ENCODE measurements at places on chromosomes 1 and 21. TPM values are rescaled to one million over a fixed set of nuclear protein-coding genes. Genes with fewer than 3 reads are reported as not detected.

DNA sequence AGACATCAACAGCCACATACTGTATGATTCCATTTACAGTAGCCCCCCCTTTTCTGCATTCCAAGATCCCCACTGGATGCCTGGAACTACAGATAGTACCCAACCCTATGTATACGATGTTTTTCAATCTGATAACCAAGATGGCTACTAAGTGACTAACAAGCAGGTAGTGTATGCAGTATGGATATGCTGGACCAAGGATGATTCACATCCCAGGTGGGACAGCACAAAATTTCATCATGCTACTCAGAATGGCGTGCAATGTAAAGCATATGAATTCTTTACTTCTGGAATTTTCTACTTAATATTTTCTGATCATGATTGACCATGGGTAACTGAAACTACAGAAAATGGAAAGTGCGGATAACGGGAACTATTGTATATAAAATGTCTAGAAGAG, 30.0 kb upstream of the MRPS6 start:
- DNase-seq: no peak

TEKT2 gene
- 0.25 TPM for total RNA-seq

DNA sequence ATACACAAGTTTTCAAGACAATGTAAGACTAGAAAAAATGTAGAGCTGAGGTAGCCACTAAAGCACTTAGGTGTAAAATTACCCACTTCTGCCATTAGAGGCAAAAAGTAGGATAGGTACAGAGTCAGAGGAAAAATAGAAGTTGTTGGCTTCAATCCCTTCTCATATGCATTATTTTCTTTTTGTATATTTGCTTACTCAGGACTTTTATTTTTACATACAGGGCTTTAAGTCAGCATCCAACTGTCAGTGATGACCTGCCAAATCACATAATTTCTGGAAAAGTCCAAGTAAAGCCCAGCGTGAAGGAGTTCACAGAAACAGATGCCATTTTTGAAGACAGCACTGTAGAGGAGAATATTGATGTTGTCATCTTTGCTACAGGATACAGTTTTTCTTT, 211.0 kb upstream of the POGK start:
- no peak for DNase-seq

DNA sequence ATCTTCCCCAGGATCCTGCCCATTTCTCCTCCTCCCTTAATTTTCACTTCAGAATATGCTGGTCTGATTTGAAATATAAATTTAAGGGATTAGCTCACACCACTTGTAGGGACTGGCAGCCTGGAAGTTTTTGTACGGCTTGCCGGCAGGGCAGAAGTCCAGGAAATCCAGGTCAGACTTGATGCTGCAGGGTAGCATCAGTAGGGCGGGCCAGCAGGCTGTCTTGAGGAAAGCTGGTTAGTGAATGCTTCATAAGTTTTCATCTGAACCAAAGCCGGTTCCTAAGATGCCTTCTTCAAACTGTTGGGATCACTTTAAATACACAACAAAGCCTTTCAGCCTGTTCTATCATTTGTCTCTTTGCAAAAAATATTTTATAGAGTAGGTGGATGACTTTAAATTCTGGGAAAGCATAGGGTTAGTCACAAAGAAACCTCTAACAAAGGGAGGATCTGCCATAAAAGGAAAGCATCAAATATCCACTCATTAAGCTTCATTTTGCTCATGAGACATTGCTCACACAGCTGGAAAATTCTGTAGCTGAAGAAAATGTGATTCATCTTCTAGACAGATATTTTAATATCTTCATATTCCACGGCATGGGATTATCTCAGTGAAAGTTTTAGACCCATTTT, 90.7 kb upstream of the GFI1 start:
- no peak for DNase-seq

GRCh38 chr1:109948285-109948630, 36.3 kb upstream of the AHCYL1 start:
- no peak for DNase-seq

SLC37A1 gene
- total RNA-seq: 11.5 TPM

CELSR2 gene
- total RNA-seq: 0.51 TPM

KRTAP12-3 gene
- not detected for total RNA-seq

RGS8 gene
- not detected for total RNA-seq

TESK2 gene
- total RNA-seq: 4.2 TPM

- no peak for DNase-seq
Measured at GRCh38 chr1:213830371-213830770, 157.4 kb upstream of the PROX1 start.

GRCh38 chr21:42818328-42818749, 61.0 kb downstream of the WDR4 start:
- DNase-seq: peak; percentile 69

HHAT gene
- total RNA-seq: 1.0 TPM

DNA sequence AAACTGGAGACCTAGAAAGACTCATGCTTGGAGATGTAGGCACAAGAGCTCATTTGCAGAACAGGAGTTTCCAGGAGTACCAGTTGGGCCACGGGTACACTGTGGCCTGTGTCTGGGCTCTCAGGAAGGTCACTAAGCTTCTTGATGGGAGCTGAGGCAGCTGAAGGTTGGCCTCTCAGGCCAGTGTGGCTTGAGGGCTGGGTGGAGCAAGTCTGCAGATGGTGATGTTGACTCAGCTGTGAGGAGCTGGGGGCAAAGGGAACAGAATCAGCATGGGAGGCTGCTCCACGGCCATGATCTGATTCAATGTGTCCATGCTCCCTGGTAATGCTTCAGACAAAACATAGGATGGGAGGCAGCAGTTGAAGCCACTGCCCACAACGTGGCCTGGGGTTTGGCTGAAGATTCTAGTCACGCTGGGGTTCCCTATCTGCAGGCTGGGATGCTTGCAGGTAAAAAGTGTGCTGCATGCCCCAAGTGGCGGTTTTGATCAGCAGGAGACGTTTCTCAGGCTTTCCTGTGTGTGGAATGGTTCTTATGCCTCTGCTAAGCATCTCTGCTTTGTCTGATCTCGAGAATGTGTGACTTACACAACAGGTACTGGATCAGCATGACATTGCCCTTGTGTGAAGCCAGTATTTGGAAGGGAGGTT, 15.4 kb upstream of the TENT5C start:
- no peak for DNase-seq

DNA sequence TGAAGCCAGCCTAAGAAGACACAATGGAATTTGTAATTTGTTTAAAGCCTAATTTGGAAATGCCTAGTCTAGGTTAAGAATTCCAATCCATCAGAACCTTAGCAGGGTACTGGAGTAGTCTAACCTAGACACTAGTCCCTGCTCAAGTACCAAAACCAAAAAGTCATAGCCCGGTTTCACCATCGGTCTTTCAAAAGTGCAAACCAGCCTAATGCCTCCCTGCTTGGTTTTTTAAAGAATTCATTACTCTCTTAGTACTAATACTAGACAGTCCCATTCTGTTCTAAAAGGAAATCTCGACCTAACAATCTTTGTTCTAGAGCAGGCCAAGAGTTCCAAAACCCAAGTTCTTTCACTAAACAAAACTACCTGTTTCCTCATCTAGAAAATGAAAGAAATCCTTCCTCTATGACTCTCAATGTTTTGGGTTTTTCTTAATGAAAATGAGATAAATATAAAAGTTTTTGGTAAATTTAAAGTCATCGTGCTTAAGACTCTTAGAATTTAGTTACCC, 2.6 kb downstream of the PUM1 start:
- DNase-seq: no peak

DNA sequence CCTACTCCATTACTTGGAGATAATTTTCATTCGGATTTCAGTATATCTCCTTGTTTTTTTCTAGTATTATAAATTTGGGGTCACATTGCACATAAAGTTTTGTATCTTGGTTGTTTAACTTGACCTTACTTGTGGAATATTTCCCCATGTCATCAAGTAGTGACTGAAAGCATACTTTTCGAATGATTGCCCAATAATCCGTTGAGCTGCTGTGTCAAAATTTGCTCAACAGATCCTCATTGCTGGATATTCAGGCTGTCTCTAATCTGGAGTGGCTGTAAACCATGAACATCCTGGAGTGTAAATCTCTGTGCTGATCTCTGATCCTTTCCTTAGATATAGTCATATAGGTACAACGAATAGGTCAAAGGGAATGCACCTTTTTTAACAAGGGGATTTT, 4.9 kb downstream of the NIPAL3 start:
- no peak for DNase-seq

CD1E gene
- not detected for total RNA-seq

TTC39A gene
- 3.5 TPM for total RNA-seq

DNA sequence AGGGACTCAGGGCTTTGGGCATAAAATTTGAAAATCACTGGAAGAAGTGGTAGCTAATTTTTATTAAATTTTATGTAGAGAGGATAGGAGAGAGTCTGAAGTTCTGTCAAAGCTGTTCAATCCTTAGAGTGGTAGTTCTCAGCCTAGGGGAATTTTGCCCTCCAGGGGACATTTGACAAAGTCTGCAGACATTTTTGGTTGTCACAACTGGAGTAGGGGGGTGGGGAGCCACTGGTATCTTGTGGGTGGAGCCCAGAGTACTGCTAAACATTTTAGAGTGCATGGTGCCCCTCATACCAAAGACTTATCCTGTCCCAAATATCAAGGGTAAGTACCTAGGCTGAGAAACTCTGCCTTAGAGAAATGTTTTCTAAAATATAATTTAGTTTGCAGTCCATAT, 30.2 kb downstream of the RASAL2 start:
- DNase-seq: no peak

NGF gene
- total RNA-seq: 0.26 TPM

GRCh38 chr1:201185527-201186128, 5.0 kb upstream of the IGFN1 start:
- DNase-seq: no peak

DNA sequence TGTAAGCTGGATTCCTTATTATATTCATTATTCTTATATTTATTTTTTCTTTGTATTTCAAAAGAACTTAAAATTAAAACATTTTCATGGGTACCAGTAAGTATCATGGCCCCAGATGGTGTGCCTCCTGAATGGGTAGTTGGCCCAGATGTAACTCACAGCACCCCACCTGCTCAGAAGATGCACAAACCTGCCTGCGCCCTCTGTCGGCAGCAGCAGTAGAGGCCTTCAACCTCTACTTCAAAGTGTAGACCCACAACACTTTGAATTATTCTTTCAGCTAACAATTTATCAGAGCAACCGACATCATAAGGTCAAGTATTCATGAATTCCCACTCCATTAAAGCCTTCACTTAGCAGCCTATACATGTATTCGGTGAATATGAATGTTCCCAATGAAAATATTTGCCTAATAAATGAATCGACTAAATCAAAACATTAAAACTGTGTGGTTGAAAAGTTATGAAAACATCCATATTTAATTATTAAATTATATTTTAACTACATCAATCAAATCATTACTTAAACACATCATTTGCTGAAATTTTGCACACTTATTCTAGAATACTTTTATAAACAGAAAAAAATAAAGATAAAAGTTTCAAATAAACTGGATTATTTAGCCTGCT, 25.4 kb downstream of the PIGM start:
- DNase-seq: peak; percentile 26

- DNase-seq: peak; percentile 50
Measured at GRCh38 chr1:245549996-245550719, 395.4 kb downstream of the KIF26B start.

ADAMTS1 gene
- 10.1 TPM for total RNA-seq

Measured in dermis microvascular lymphatic vessel endothelial cell (primary cell).